CD4-positive, alpha-beta memory T cell (primary cell): ENCODE measurements at places on chromosomes 2 and 18. TPM values are rescaled to one million over a fixed set of nuclear protein-coding genes. Genes with fewer than 3 reads are reported as not detected.

DNA sequence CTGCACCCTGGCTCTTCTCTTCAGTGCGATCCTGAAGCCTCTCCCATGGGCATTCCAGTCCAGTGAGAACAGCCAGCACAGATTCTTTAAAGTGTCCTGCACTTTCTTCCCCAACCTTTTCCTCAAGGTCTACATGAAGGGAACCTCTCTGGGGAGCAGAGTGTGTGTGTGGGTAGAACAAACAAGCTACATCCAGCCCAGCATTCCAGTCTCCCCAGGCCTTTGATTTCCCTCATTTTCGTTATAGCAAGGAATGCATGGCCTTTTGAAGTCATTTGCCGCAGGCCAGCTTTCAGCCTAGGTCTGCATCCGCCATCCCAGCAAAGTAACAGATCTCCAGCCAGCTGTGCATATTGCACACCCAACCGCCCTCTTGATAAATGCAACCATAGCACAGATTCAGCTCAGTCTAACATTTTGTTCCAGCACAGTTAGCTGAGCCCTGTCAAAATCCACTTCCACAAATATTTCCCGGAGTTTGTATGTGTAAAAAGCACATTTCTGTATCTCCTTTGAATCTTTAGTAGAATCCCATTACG lies 44.6 kb downstream of the CD8B2 start:
- DNase-seq = no peak

DNA sequence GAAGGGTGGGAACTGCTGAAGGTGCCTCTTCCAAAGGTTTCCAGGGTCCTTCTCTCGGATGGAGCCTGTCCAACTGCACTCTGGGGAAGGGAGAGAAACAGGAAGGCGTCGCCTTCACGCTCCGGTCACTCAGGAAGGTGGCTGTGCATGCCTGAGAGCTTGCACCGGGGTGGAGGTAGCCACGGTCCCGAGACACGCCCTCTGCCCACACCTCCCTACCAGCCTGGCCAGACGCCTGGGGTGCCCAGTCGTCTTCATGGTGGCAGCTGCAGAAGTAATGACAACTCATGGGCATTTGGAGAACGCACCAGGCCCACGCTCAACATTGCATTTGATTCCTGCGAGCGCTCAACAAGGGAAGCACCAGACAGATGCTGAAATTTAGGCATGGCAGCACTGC lies 59.9 kb downstream of the ADNP2 start:
- no peak for DNase-seq

GRCh38 chr2:60337142-60337497 lies 216.3 kb downstream of the BCL11A start:
- no peak for DNase-seq

GRCh38 chr2:75320898-75321598 lies 121.7 kb upstream of the TACR1 start:
- no peak for DNase-seq

- DNase-seq = no peak
Observed at GRCh38 chr2:1350111-1350510, 63.2 kb upstream of the TPO start.

GRCh38 chr18:70310560-70311320 lies 21.9 kb downstream of the SOCS6 start:
- DNase-seq = no peak

HMSD gene
- not detected for polyA plus RNA-seq

LINC00305 gene
- polyA plus RNA-seq = not detected

DNA sequence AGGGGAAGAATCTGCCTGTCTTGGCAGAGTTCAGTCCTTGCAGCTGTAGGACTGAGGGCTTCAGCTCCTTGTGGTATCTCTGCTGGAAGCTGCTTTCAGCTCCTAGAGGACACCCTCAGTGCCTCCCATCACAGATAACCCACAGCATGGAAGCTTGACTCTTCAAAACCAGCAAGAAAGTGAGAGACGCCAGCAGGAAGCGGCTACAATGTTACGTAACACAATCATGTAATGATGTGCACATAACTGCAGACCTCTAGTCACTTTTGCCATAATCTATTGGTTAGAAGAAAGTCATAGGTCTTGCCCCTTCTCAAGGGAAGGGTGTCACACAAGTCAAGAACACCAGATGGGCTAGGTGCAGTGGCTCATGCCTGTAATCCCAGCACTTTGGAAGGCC lies 69.1 kb upstream of the AFF3 start:
- no peak for DNase-seq

- DNase-seq = peak; percentile 56
Observed at GRCh38 chr18:3454365-3455089, 4.6 kb downstream of the TGIF1 start.

GRCh38 chr2:72147303-72147971 lies at the start of gene CYP26B1:
Gene CYP26B1, minus strand, starts transcription at chr2:72147862. Its CDS starts 28 bp downstream, at chr2:72147834.
- DNase-seq = no peak

THSD7B gene
- polyA plus RNA-seq = not detected

SNTG2 gene
- not detected for polyA plus RNA-seq

GRCh38 chr2:231228974-231229529 lies 30.6 kb downstream of the ARMC9 start:
- no peak for DNase-seq

GRCh38 chr2:210399440-210400041 lies 77.0 kb downstream of the LANCL1 start:
- no peak for DNase-seq

IL1RL2 gene
- not detected for polyA plus RNA-seq

KCNG2 gene
- not detected for polyA plus RNA-seq

GRCh38 chr2:101609433-101609832 lies 88.1 kb upstream of the MAP4K4 start:
- DNase-seq = no peak

- no peak for DNase-seq
Observed at GRCh38 chr2:100891906-100892642, 72.1 kb downstream of the NPAS2 start.

DNA sequence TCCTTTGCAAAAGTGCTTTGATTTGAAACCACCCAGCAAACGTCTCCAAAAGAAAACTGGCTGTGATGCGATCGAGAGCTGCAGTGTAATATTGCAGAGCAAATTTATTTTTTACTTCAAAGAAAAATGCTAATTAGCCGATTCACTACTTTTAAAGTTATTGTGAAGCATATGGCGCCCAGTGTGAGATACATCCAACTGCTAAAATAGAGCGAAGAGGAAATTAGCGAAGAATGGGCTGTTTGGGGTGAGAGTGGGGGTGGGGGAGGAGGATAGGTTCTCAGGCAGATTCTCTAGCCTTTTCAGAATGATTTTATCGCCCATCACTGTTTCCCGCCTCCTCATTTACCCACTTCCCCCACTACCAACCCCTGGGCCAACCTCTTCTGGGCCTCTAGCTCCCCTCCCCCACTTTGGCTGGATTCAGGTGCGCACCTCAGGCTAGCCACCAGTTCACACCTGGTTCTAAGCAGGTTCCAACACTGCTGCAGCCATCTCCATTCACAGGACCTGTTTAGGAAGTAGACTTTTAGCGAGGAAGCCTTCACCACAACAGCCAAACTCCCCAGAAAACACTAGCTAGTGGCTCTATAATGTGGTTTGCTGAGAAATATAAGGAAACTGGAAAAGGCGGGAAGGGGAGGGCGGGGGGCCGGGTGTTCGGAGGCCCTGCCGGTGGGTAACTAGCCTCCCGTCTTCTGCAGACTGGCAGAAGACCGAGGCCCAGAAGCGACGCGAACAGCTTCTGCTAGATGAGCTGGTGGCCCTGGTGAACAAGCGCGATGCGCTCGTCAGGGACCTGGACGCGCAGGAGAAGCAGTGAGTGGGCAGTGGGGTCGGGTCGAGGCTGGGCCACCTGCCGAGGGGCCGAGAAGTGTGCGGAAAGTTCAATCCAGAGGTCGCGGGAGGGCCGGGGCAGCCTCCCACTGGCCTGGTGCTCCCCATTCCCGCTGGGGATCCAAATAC lies 6.0 kb upstream of the OTX1 start:
- DNase-seq = no peak

ATP6V1C2 gene
- polyA plus RNA-seq = 0.17 TPM

C2orf74 gene
- 36.7 TPM for polyA plus RNA-seq

- no peak for DNase-seq
Observed at GRCh38 chr2:44705876-44706480, 235.5 kb upstream of the SIX3 start.

- no peak for DNase-seq
Observed at GRCh38 chr18:63974991-63975390, 5.1 kb downstream of the SERPINB8 start.

DNA sequence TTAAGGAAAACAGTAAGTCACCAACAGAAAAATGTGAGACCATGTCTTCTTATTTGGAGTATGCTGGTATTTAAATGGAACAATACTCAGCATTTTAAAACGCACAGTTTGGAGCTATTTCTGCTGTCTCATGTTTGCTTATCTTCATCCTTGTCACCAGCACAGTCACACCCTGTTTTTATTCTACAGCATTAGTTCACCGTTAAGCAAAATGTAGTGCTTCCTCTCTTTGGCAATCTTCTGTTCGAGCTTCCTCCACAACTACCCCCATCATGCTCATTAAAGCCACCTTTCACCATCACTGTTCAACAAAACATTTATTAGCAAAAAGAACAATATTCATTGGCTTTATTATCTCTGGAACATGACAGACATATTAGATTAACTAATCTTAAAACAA lies 64.0 kb downstream of the SLC40A1 start:
- DNase-seq = no peak

DNA sequence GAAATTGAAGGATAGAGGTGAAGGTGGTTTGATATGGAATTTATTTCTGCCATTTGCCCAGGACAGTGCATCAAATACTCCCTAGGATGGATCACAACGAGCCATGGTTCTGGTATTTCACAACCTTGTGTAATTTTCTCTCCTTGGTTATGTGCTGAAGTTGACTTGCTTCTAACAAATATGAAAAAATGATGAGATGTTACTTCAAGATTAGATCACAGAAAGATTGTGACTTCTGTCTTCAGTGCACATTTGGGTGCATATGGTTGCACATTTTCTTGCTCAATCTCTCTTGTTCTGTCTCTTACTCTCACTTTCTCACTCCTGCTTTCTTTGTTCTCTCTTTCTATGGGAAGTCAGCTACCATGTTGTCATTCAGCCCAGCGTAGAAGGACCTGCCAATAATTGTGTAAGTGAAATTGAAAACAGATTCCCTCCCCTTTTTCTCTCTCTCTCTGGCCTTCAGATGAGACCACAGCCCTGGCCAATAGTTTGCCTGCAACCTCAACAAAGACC lies 104.6 kb upstream of the RMDN2 start:
- no peak for DNase-seq

DNA sequence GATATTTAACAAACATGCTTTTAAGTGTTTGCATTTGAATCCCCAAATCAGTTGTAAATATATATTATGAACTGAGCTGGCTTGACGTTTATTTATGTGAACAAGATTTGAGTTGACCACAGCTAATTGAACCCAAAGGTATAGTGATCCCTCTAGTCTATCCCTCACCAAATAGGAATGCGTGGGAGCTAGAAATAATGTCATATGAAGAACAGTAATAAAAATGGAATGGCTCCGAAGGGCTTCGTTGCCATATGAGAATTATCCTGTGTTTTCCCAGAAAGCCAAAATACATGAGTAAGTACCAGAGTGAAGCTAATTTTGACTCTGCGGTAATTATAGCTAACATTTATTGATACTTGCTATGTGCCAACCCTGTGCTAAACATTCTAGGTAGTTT lies 142.7 kb downstream of the ADCYAP1 start:
- DNase-seq = no peak

PELI1 gene
- 11.3 TPM for polyA plus RNA-seq

GRCh38 chr2:26924731-26925099 lies 45.7 kb upstream of the MAPRE3 start:
- no peak for DNase-seq

DNA sequence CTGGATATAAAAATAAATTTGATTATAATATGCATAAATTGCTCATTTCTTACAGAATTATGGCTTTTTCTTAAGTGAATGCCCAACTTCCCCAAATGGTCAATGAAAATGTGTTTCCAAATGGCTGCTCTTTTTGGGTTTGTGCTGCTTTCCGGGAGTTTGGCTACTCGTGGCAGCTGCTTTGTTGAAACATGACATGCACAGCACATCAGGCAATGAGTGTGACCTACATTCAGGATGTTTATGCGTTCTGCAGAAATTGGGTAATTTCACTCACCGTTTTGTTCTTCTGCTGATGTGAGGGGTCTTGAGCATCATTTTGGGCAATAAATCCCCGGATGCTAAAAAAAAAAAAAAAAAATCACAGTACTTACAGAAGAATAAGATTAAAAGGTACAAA lies 825.0 kb upstream of the KLHL29 start:
- no peak for DNase-seq

ASB18 gene
- polyA plus RNA-seq = not detected

DNA sequence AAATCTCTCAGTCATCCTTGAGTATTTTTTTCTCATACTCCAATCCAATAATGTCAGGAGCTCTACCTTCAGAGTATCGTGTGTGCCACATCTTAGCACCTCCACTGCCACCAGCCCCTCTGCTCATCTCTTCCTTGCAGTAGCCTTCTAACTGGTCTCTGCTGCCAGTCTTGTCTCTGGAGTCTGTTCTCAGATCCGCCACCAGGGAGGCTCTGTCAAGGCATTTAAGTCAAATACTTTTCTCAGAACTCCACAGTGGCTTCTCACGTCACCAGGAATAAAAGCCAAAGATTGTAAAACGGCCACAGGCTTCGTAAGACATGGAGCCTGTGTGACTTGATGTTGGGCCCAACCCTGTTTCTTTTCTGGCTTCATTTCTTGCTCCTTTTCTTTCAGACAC lies 7.1 kb downstream of the UNC50 start:
- no peak for DNase-seq

ACKR3 gene
- polyA plus RNA-seq = 4.5 TPM

DNA sequence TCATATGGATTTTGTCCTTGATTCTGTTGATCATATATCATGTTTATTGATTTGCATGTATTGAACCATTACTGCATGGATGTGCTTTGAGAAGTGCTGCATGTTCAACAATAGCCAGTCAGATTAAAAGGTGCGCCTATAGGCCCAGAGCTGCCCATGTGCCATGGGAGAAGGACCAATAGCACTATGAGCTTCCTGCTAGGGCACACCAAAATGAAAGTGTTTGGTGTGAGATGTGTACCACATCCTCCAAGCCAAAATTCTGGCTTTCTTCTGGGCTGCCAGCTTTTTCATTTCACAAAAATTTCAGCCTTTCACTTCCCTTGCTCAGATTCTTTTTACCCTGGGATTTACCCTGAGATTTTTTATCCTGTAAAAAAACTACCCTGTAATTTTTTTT lies 34.8 kb upstream of the MMADHC start:
- DNase-seq = no peak
